Stimulated activated CD4-positive, alpha-beta T cell treated with anti-CD3 and anti-CD28 coated beads, TNF-alpha, amount 100 ng/mL, for 1 hour (primary cell): ENCODE measurements at places on chromosomes 12 and 14.

- no peak for DNase-seq
Measured at GRCh38 chr12:88194868-88195267, 52.8 kb downstream of the TMTC3 start.

DNA sequence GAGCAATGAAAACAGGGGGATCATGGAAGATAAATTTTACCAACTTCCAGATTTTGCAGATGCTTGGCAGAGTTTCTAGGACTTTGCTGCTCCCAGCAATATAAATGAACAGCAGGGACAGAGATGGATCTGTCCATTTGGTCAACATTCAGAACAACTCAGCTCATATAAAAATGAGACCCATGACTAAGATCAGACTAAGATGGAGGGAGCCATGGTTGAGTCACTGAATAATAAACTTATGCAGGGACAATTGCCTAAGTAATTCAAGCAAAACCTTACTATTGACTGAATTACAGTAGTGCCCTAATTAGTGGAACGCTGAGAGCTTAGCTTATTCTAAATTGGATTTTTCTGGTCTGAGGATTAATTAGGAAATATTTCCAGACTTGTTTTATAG, 205.1 kb downstream of the SLC5A8 start:
- DNase-seq, result no peak

DNA sequence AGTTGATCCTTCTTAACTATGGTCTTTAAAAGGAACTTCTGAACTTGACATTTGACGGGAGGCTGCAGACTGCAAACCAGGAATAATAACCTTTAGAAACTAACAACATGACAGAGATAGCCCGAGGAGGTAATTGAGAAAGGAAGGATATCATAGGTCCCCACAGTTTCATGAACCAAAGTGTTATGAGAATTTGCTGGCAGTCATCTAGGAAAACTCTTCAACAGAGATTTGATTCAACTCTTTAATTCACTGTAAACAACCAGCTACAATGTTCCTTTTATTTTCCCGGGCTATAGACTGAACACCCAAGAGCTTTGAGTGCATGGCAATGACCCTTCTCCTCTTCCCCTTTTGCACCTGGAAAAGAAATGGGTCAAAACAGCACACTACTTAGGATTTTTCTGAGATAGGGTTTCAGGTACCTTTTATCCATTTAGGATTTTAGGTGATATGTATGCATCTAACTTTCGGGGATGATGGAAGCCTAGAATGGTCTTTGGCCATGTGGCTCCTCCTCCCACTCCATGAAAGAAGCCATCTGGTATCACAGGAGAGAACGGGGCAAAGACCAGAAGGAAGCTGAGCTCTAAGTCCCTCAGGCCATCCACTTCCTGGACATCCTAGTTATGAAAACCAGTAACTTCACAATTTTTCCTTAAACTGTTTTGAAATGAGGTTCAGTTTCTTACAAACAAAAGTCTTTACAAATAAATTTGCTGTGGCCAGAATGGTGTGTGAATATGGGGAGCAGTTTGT, 23.0 kb downstream of the GLT8D2 start:
- DNase-seq, result no peak

DNA sequence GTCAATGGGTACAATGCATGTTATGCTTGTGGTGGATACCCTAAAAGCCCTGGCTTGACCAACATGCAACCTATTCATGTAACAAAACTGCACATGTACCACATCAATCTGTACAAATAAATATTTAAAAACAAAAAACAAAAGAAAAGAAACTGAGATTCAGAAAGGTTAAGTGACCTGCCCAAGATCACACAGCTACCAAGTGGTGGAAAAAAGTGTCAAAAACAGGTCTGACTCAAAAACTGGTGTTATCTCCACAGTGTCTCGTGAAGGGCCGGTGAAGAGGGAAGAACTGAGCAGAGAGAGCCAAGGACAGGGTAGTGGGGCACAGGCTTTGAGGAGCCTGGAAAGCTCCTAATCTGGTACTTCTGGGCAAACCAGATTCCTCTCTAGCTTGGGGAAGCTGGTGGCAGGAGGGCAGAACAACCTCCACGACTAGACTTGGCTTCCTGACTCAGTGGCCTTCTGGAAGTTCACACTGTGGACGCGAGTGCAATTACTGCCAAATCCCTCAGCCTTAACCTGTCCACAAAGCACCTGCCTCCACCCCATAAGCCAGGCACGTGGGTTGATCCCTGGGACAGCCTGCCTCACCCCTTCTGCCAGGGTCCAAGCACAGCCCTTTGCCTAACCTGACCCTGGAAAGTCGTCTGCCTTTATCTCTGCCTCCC, 15.6 kb downstream of the ZBTB39 start:
- no peak for DNase-seq

DNA sequence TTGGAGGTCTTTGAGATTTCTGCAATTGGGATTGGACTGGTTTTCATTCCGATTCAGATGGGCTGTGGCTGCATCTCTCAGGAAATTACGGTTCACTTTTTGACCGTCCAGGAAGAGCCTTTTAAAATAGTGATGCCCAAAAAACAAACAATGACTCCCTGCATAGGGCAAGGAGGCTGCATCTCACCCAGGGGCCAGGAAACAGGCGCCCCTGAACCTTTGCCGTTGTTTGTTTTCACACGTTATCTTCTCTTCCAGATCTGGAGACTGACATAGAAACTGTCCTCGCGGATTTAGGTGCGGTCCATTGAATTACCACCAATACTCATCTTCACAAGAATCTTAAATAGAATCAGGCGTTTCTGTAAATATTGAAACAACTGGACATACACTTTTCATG, 66.0 kb downstream of the FLRT2 start:
- no peak for DNase-seq

DNA sequence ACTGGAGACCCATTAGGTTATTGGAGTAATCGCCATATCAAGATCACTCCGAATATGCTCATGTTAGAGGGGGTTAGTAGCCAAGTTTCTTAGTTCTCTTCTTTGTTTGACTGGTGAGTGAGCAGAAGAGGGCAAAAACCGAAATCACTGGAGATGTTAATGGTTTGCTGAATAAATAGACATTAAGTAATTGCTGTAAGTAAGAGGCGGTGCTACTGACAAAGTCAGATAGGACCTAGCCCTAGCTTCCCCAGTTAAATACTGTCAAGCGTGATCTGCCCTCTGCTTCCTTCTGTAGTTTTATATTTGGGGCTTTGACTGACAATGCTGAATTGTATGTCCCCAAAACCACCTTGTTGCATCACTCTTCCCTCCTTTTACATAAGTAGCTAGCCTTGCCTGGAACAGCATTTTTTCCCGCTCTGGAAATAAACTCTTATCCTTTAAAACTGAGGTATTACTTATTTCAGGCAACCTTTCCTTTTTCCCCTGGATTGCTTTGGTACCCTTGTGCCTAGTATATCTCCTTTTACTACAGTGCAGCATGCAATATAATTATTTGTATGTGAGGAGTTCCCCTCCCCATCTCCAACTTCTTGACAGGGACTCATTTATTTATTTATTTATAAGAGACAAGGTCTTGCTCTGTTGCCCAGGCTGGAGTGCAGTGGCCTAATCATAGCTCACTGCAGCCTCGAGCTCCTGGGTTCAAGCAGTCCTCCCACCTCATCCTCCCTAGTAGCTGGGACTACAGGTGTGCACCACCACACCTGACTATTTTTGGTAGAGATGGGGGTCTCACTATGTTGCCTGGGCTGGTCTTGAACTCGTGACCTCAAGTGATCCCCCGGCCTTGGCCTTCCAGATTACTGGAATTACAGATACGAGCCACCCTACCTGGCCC, 1.4 kb downstream of the SNRPF start:
- no peak for DNase-seq

DNA sequence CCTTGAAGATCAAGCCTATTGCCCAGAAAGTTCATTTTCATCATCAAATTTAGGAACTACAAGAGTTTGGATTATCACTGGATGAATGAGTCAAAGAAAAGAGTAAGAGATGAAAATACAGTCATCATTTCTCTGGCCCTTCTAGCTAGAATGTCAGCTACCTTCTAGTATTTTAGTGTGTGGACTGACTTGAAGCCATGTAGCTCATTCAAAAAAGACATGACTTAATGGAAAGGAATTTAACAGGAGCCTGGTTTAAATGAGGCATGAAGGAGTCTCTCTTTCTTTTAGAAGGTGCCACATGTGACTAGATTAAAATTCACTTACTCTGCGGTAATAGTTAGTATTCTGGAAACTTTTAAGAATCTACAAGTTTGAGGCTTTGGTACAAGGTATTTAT, 7.1 kb downstream of the PTHLH start:
- DNase-seq, result no peak

DNA sequence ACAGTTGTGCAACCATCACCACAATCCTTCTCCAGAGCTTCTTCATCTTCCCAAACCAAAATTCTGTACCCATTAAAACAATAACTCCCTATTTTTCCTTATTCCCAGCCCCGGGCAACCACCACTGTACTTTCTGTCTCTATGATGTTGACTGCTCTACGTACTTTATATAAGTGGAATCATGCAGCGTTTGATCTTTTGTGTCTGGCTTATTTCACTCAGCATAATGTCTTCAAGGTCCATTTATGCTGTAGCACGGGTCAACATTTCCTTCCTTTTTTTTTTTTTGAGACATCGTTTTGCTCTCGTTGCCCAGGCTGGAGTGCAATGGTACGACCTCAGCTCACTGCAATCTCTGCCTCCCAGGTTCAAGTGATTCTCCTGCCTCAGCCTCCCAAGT, 162.7 kb upstream of the GSC start:
- no peak for DNase-seq

DNA sequence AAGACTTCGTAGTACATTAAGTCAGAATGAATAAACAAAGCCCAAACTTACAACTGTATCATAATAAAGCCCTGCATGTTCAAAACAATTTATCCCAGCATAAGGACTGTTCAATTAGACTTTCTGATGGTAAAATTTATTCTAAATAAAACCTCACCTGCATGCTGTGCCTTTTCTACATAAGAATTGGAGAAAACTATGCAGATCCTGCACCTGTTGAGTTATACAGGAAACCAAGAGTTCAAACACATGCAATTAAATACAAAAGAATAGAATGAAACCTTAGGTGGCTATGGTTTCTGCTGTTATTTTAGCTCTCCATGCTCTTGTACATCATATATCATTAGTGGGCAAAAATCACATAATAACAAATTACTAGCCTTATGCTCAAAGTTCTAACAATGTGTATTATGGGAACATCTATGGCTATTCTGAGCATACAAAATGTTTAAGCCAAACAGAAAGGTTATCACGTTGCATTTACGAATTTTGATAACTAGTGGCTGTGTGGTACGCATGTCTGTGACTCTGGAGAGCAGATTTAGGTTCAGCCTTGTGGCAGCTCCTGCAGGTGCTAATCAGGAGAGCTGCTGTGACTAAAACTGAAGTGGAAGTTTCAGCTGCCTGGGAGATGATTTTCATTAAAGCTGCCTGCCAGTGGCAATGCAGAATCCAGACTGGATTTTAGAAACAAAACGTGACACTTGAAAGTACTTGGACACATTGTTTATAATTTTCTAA, 36.1 kb upstream of the LRFN5 start:
- no peak for DNase-seq

DNA sequence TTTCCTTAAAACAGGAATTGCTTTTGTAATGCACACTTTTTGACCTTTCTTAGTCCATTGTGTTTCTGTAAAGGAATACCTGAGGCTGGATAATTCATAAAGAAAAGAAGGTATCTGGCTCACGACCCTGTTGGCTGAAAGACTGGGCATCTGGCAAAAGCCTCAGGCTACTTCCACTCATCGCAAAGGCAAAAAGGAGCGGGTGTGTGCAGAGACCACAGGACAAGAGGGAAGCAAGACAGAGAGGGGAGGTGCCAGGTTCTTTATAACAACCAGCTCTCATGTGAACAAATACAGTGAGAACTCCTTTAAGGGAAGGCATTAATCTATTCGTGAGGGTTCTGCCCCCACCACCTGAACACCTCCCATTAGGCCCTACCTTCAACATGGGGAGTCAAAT, 182.1 kb downstream of the C12orf50 start:
- DNase-seq, result no peak

DNA sequence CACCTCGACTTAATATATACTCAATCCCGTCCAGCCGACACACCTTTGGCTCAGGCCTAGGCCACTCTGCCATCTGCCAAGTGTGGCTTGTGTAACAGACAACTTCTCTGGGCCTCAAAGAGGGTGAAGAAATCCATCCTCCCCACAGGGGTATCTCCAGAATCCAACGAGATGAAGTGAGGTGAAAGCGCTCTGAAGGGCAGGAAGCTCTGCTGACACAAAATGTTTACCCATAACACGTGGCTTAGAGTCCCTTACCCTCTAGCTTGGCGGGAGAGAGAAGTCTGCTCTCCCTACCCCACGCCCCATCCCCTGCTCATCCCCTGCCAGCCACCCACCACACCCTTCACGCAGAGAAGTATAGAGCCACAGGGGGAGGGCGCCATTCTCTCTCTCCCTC, 13.0 kb downstream of the ZBTB39 start:
- DNase-seq, result no peak
